ENCODE measurements at places on chromosomes 6 and 20.

DNA sequence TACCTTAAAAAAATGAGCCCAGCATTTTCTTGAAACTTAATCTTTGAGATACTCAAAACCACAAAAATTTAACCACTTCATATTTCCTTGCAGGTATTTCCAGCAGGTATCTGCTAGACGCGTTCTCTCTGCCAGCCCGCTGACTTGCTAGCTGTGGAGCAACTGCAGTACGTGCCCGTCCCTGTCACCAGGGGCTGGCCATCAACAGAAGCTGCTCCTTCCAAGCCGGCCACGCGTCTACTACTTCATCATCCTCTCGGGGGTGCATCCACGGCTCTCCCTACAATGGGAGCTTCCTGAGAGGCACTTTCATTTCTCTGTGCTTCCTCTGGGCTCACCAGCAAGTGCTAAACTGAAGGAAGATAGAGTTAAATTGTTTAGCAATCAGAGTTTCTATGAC, 132.4 kb downstream of the DTNBP1 start:
- no peak for ATAC-seq

DNA sequence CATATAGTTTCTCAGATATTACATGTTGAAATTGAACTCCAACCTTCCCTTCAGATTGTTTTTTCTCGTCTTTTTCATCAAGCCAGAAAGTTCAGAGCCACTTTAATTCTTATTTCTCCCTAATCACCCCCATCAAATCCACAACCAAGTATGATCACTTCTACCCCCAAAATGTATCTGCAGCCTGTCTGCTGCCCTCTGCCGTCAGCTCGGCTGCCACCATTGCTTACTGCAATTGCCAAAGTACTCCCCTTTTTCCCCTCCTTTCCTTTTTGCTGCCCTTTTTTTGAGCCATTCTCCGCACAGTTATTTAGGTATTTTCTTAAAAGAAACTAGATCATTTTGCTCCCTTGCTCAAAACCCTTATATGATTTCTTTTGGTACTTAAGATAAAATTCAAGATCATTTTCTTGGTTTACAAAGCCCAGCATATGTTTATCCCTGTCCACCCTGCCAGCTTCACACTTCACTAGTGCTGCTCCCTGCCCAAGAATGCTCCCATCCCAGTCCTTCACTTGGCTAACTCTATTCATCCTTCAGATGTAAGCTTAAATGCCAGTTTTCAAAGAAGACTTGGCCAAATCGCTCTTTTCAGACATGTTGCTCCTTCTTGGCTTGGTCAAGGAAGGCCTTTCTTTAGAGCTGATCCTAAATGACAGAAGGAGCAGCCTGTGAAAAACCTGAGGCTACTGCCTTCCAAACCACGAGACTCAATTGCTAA, 63.7 kb downstream of the SH3BGRL2 start:
- ATAC-seq = no peak

GRCh38 chr20:24916412-24916811, 32.7 kb upstream of the CST7 start:
- ATAC-seq = no peak

DNA sequence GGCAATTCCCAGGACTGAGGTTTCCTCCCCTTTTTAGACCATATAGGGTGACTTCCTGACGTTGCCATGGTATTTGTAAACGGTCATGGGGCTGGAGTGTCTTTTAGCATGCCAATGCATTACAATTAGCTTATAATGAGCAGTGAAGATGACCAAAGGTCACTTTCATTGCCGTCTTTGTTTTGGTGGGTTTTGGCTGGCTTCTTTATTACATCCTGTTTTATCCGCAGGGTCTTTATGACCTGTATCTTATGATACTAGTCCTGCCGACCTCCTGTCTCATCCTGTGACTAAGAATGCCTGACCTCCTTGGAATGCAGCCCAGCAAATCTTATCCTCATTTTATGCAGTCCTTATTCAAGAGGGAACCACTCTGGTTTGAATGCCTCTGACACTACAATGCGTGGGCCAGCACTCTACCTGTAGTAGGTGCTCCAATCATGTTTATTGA, 190.1 kb downstream of the KCNQ5 start:
- no peak for ATAC-seq

GRCh38 chr6:163311830-163312229, 102.7 kb upstream of the QKI start:
- ATAC-seq = no peak

GRCh38 chr6:24355393-24355792, 2.5 kb downstream of the DCDC2 start:
- no peak for ATAC-seq
